ENCODE measurements at places on chromosomes 5 and 9.

DNA sequence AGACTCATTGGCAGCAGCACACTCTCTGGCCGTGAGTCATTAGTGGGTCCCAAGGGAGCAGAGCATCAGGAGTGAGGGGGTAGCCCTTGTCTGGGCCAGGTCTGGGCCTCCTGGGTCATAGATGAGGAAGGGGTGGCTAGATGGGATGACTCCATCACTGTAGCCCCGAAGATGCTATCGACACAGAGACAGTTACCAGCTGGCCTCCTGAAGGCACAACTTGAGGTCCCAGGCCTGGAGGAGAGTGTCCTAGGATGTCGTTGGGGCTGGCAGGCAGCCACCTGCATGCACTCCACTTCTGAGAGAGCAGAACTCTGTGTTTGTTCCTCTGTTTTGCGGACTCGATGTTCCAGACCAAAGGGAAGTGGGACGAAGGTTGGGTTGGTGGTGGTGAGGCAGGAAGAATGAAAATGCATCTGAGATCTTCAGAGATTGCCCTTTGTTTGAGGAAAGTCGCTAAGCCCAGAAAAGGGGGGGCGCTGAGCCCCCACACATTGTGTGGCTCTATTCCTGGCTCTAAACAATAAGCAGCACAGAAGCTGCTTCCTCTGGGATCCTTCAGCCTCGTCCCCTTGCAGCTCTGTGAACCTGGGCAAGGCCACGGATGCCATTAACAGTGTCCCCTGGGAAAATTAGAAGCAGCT is 4.7 kb downstream of the BTNL9 start:
- DNase-seq, result no peak

DNA sequence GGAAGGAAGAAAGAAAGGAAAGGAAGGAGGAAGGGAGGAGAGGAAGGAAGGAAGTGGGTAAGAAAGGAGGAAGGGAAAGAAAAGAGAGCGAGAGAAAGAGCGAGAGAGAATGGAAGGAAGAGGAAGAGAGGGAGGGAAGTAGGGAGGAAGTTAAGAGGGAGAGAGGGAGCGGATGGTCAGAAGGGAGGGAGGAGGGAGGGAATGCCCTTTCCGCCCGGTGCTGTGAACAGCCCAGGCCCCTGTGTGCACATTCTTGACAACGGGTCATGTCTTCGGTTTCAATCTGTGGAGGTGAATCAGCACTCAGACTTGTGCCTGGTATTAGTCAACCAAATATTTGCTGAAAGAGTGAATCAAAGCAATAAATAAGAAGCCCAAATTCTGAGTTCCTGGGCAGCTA is 39.2 kb downstream of the PRUNE2 start:
- DNase-seq, result no peak

DNA sequence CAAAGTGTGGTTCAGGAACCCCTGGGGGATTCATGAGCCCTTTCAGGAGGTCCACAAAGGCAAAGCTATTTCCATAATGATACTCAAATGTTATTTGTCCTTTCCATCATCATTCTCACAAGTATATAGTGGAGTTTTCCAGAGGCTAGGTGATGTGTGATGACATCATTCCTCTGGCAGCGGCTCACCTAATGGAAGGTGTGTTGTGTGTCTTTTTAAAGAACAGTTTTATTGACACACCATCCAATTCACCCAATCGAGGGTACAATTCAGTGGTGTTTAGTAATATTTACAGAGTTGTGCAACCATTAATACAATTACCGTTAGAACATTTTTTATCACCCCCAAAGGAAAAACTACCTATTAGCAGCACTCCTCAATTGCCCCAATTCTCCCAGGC is 9.7 kb downstream of the NANS start:
- no peak for DNase-seq

DNA sequence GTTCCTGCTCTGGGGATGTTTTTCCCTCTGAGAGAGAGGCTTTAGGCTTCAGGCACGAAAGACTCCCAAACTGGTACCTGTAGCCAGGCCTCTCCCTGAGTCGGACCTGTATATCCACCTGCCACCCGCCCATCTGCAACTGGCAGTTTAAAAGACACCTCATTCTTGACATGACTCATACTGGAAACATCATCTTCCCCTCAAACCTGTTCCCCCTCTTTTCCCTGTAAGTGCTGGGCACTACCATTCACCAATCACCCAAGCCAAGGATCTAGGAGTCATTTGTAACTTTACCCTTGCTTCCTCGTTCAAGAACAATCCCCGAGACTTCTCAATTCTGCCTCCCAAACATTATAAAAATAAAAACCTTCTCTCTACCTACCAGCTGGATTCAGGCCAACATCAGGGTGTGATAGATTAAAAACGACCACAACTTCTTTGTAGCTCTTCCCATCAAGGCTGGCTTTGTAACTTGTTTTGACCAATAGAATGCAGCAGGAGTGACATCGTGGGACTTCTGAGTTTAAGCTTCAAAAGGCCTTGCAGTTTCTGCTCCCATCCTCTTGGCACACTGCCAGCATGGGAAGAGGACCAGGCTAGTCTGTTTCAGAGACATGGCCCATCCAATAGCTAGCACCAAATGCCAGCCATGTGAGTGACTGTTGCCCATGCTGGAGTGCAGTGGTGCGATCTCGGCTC is 1.8 kb upstream of the WDR31 start:
- DNase-seq, result peak; percentile 37

- DNase-seq, result no peak
Observed at GRCh38 chr9:133906932-133907910, 84.9 kb downstream of the VAV2 start.

GRCh38 chr9:93111371-93112115 is 15.5 kb downstream of the CARD19 start:
- DNase-seq, result no peak

- no peak for DNase-seq
Observed at GRCh38 chr5:149201121-149201637, 59.9 kb downstream of the ABLIM3 start.

DNA sequence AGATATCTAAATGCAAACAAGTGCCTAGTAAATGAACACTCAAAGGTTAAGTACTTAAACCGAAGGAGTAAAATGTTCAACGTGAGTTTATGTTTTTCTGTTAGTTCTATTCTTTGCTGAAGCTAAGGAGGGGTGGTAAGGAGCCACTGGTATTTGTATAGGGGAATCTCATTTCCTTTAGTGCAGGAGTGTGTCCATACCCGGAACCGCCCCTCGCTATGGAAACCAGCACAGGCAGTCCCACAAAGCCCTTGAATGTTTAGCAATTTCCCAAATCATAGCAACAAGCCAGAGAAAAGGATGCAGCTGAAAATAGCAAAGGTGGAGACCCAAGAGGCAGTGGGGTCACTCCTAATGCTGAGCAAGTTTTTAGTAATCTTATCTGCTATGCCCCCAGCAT is 78.8 kb upstream of the STK32A start:
- no peak for DNase-seq

GRCh38 chr5:32490972-32491557 is 46.5 kb upstream of the ZFR start:
- DNase-seq, result no peak

- no peak for DNase-seq
Observed at GRCh38 chr5:171848911-171849520, 63.4 kb downstream of the SMIM23 start.

DNA sequence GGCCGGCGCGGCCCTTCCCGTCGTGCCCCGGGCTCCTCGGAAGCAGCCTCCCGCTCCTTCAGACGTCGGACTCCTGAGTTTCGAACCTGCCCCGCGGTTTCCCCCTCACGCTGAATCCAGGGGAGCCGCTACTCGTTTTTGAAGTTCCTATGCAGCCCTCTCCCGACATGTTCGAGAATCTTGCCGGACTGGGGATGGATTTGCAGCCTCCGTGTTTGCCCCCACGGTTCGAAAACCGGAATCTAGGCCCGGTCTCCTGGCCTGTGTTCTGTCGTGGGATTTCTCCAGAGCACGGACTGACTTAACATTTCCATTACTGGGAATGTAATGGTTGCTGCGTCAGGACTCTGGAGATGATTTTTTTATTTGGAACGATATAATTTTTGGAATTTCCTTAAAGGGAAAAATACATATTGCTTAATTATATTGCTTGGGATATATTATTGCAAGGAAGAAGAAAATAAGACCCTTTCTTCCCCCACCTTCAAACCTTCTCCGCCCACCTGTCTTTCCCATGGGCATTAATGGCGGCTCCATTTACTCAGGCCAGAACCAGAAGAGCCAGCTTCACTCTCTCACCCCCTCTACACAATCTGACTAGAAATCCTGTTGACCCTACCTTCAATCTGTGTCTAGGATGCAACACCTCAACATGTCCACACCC is 8.5 kb upstream of the MGAT1 start:
- no peak for DNase-seq

- peak; percentile 12 for DNase-seq
Observed at GRCh38 chr9:93896496-93897033, 58.6 kb downstream of the BARX1 start.

GRCh38 chr5:38780945-38781344 is 64.9 kb upstream of the OSMR start:
- DNase-seq, result no peak

DNA sequence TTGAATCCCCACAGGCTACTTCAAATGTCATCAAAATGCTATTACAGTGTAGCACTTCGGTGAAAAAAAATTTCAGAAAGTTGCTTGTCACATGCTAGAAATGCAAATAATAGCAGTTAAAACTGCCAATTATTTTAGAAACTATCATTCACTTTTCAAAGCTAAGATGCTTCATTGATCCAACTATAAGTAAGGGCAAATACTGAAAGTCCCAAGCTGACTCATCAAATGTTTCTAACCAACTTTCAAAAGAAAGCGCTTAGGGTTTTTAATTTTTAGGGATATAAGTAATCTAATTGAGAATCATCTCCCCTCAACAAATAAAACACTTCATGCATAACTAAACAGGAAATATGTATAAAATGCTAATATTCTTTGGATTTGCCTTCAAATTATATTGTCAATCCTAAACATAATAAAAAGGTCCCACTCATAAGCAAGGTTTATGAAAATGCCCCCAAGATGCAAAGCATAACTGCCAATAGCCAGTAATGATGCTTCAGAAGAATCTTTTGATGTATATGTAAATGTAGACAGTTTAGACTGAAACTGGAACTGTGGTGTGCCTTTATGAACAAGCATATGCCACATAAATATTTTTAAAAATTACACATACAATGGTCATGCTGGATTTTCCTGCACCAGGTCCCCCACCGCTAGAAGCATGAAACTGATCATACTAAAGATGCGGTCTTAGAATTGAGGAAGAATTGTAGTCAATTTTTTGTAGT is 12.2 kb downstream of the ACTL7A start:
- DNase-seq, result no peak

DNA sequence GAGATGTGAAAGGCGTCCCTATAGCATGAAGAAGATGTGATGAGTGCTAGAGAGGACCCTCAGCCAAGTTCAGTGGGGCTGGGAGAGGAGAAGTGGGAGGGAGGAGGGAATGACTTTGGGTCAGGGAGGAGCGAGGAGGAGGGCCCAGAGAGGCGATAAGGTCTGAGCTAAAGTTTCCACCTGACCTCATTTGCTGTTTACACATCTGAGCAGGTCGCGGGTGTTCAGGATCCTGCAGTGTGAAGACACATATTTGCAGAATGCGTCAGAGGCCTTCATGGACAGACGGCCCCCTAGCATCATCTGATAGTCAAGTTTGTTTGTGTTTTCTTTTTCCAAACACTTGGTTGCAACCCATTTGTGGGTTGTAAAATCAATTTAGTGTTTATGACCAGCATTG is 18.9 kb upstream of the IGFBPL1 start:
- no peak for DNase-seq

DNA sequence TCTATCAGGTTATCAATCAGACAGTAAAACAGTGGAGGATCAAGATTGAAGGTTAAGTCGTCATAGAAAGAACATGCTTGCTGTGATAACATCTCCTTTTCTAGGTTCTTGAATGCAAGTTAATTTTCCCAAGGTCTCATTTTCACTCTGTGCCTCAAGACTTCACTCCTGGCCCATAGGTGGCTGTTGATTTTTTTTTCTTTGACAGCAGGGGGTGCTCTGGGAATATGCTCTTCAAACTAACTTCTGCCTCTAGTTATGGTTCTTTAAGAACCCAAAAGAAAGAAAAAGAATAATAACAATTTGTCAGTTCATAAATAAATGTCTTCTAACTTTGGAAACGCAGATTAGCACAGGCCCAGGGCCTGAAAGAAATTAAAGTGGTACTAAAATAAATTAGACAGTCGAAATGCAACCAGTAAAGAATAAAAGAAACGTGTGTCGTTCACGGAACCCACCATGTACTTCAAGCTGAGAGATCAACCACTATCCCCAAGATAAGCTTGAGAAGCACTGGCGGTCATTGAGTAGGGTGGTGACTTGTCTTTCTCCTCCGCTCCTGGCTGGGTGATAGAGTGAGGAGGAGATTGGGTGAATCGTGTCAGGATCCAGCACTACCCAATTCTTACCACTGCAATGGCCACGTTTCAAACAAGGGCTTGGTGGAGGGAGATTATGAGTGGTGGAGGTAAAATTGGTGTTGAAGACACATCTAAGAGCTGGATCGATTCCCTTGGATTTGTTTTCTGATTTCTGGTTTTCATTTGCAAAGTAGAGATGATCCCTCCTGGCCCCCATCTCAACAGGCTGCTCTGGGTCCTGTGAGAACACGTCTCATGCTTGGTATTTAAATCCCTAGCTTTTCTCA is 93.4 kb upstream of the IRX4 start:
- DNase-seq, result no peak

GRCh38 chr9:79537838-79538237 is 33.9 kb upstream of the TLE4 start:
- no peak for DNase-seq

- DNase-seq, result peak; percentile 25
Observed at GRCh38 chr5:148482697-148483462, 99.1 kb downstream of the FBXO38 start.

DNA sequence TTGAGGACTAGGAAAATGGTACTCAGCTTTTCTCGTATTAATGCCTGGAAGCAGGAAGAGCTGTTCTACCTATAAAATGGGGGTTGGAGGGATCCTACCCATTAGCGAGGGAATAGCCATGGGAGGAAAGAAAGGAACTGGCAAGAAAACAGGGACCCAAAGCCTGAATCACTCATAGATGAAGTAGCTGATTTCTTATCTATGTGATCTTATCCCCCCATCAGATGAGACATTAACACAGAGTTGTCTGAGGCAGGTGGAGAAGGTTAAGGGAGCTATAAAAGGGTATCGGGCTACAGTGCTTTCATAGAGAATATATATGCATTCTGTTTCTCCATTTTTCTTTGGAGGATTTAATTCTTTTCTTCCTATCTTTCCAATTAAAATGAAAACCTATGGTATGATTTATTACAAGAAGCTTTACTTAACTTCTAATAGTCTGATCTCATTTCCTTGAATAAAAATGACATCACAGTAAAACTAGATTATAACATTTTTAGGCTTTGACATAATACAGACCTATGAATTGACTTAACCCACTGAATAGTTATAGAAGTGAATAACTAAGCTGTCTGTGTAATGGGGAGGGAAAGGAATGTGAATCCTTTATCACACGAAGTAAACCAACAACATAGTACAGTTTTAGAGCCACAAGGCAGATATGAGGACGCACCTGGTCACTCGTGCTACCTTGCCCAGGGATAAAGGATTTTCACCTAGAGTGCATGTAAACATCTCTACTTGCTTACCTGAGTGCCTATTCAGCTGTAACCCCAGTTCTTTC is 39.0 kb downstream of the IQGAP2 start:
- DNase-seq, result no peak
